ENCODE measurements at places on chromosomes 1 and 21.
A peak's percentile ranks its signal among the peaks of the same experiment; 100 is the strongest.

GRCh38 chr21:27315373-27315772 lies 348.5 kb upstream of the ADAMTS5 start:
- DNase-seq, result no peak

GRCh38 chr1:63319046-63320021 lies 3.0 kb upstream of the FOXD3 start:
- no peak for DNase-seq

- no peak for DNase-seq
Observed at GRCh38 chr1:78033797-78034172, 12.0 kb upstream of the GIPC2 start.

- DNase-seq, result no peak
Observed at GRCh38 chr1:1626207-1627141, 5.5 kb upstream of the MMP23B start.

DNA sequence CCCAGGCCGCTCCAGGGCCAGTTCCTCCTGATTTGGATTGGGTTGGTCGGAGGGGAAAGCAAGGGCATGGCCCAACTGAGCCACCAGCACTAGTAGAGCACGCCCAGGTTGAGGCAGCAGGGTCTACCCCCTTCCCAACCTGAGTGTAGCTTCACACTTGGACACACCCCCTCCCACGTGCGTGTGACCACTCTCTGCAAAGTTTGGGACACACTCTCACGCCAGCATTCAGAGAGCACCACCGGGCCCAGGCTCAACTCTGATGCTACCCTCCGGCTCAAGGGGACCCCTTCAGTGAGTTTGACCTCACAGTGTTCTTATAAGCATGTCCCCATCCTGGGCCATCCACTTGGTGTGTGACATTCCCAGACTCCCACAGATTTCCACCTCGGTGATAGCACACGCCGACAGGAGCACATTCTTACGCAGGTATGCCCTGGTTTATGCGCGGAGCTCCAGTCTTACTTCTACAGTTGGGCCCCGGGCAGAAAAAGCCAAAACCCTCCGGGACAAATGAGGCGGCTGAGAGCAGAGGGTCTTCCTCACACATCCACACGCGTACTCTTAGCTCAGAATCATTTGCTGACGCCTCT lies 3.0 kb upstream of the DMRTA2 start:
- DNase-seq, result no peak

GRCh38 chr21:14863745-14864210 lies 201.0 kb downstream of the NRIP1 start:
- no peak for DNase-seq

GRCh38 chr1:206568779-206569352 lies 43.4 kb downstream of the EIF2D start:
- DNase-seq, result no peak

GRCh38 chr1:109167001-109167506 lies 46.7 kb upstream of the SARS1 start:
- DNase-seq, result no peak

DNA sequence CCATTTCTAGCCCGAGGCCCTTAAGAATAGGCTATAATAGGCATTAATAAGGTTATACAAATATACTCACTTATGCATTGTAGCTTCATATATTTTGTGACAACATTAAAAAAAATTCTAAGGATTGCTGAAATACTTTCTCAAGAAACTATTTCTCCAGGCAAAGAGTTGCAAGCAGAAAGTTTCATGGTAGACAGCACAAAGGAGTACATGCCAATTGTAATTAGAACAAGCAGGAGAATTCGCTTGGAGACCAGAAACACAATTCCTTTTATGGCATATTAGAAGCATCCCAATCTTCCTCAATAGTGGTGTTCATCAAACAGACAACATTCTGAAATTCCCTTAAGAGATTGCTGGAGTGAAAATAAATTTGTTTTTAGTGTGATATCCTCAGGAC lies 122.8 kb downstream of the CRB1 start:
- no peak for DNase-seq

DNA sequence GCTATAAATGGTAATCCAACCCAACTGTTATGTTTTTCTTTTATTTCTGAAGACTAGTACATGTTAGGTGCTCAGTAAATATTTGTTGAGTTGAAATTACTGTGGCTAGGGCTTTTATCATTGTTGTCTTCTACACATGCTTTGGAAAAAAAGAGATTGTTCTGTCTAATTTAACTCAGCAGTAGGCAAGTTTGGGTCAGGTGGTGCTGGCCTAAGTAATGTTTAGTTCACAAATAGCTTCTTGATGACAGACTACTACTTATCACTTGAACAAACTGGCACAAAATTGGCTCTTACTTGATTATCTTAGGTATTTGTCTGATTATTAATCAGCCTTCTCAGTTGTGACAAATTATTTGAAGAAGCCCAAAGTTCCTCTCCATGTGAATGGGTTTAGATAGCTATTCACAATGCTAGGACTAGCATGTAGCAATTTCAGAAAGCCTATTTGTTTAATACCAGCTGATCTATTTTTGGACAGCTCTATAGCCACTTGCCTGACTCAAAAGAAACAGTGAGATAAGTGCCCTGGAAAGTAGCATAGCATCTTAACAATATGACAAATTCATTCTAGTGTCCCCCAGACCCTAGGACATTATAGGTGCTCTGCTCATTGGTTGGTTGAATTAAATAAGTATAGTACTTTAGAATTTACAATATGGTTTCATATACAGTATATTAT lies 32.6 kb downstream of the TMEM200B start:
- DNase-seq, result no peak

- DNase-seq, result no peak
Observed at GRCh38 chr1:27451343-27451742, 38.6 kb downstream of the WASF2 start.

DNA sequence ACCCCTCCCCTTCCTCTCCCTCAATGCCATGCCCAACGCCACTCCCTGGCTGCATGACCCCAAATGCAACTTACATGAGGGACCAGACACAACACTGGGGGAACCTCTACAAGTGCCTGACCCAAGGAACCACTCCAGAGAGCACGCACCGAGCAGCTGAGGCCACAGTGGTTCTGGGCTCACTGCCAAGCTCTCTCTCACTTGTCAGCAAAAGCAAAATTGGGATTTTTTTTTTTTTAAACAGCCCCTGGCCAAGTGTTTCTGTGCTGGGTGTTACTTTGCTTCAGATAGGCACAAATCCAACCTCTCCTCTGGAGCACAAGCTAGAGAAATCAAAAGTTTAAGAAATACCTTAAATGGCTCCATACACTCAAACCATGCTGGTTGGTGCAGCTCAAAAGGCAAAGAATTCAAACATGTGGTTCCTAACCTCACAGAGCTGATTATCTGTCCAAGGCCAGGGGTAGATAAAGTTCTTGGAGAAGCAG lies 363.0 kb downstream of the SETD4 start:
- no peak for DNase-seq

GRCh38 chr1:2429780-2430591 lies 17.6 kb upstream of the PEX10 start:
- peak; percentile 34 for DNase-seq

DNA sequence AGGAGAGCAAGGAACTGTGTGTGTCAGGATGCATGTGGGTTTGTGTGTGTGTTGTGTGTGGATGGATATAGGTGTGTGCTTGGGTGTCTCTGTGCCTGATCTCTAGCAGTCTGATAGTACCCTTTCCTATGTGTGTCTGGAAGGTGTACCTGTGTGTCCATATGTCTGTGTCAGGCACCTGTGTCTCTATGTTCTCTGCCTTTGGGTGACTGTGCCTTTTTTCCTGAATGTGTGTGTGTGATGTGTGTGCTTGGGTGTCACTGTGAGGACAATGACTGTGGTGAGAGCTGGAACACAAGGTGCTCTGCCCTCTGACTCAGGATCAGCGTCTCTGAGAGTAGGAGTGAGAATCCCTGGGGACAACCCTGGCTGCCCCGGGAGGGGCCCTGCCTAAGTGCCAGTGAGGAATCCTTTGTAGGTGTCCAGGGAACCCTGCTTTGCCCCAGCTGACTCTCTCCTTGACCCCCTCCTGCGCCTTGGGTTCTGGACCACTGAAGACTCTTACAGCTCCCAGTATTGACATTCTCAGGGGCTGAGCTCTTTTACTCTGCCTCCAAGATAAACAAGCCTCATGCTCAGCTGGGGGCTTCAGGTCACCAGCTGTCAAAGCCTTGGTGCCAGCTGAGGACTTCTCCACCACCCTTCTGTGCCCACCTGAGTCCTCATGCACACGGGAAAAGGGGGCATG lies 735 bp upstream of the EFNA3 start:
- DNase-seq, result no peak

DNA sequence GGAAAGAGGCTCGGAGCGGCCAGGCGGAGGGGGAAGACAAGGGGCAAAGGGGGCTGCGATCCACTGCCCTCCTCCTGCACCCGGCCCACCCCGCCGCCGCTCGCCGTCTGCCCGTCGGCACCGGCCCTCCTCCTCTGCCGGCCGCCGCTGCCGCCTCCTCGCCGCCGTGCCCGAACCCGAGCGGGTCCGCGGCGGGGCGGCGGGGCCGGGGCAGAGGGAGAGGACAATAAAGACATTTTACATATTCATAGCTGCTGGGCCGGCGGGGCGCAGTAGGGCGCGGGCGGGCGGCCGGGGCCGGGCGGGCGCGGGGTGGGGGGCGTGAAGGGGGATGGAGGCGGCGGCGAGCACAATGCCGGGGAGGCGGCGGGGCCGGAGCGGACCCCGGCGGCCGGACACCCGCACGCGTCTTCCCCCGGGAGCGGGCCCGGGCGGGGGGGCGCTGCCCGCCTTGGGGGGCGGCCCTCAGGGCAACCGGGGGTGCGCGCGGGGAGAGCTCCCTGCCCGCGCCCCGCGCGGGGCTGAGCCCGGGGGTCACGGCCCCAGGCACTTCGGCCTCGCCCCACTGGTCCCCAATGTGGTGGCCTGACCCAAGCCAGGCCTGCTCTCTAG lies 546 bp downstream of the POU2F1 start:
- no peak for DNase-seq

DNA sequence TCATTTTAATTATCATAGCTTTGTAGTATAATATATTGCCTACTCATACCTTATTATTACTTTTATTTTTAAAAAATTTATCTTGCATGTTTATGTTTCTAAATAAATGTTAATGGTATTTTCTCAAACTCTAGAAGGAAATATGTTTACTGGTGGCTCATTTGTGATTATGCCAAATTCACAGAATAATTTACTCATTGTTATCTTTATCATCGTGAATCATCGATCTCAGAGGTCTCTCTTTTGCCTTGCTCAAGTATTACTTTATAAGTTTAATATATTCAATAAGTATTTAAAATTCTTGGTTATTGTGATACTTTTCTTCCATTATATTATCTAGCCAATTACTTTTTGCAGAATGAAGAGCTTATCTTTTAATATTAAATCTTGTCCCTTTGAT lies 836.7 kb upstream of the ADAMTS5 start:
- no peak for DNase-seq

GRCh38 chr1:53050310-53050709 lies 11.7 kb upstream of the PODN start:
- no peak for DNase-seq

DNA sequence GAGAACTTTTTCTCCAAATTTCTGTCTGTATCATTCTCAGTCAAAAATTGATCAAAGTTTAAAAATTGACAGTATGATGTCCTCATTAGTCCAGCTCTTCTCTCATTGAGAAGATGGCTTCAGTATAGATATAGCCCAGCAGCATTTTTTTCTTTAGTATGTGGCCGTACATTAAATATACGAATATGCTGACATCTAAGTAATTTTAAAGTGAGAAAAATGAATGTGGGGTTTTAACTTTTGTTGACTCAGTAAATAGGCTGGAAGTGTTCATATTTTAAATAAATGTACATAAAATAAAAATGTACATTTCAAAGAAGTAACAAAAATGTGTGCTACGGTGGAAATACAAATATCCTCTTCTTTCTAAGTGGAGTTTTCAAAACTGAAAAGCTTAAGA lies 123.5 kb upstream of the PKN2 start:
- DNase-seq, result no peak

GRCh38 chr1:213669964-213670691 lies 317.6 kb upstream of the PROX1 start:
- no peak for DNase-seq

DNA sequence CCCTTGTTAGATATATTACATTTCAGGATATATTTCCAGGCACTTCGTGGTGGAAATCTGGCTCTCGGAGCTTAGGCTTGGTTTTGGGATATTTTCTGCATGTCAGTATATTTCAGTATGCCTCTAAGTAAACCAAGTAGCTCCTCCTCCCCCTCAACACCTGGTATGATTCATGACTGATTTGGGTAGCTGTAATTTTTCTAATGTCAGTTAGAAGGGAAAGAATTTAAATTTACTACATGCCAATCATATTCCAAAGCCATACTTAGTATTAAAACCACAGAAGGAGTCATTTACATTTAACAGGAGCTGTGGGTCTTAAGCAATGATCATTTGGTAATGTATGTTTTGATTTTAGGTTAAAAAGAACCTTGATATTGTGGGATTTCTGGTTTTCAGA lies 40.6 kb downstream of the ST6GALNAC3 start:
- no peak for DNase-seq

DNA sequence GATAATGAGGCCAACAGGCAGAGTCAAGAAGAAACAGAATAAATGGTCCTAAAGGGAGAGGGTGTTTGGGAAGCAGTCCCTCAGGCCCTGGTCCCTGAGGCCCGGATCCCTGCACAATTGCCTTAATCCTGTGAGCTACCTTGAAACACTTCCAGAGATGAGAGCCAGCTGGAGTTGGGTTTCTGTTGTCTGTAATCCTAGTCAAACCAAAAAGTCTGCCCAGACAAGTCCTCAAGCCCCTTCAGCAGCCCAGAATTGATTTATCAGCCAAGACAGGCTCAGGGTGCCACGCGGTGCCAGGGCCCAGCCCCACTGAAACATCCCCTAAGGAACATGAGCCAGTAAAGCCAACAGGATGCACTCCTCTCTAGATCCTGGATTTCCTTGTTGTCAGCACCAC lies 16.4 kb upstream of the CLSTN1 start:
- DNase-seq, result no peak

DNA sequence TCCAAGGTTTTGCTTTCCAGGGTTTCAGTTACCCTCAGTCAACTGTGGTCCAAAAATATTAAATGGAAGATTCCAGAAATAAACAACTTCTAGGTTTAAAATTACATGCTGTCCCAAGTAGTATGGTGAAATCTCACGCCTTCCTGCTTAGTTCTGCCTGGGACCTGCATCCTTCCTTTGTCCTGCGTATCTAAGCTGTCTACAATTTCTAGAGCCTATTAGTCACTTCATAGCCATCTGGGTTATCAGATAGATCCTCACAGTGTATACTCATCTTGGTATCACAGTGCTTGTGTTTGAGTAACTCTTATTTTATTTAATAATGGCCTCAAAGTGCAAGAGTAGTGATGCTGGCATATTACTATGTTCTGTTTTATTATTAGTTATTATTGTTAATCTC lies 157.7 kb downstream of the ROR1 start:
- no peak for DNase-seq

- no peak for DNase-seq
Observed at GRCh38 chr1:75431843-75432242, 179.1 kb downstream of the SLC44A5 start.

GRCh38 chr1:235571482-235571881 lies 67.2 kb upstream of the B3GALNT2 start:
- DNase-seq, result no peak

DNA sequence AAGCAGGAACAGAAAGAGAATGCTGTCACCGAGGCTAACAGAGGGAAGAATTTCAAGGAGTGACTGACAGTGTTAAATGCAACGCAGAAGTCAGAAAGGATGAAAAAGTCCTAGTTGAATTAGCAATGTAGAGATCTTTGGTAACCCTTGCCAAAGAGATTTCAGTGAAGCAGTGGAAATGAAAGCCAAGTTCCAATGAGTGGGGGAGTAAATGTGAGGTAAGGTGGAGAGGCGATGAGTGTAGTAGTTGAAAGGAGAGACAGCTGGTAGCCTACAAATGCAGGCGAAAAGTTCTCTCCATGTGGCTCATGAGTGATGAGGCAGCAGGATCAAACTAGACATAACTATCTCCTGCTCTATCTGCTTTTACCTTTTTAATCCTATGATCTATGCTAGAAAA lies 74.6 kb upstream of the IPO9 start:
- no peak for DNase-seq
